ENCODE measurements at places on chromosomes 7 and 10.

- DNase-seq, result no peak
These were observed 66.3 kb downstream of the PRKAG2 start for GRCh38 chr7:151810441-151811232.

DNA sequence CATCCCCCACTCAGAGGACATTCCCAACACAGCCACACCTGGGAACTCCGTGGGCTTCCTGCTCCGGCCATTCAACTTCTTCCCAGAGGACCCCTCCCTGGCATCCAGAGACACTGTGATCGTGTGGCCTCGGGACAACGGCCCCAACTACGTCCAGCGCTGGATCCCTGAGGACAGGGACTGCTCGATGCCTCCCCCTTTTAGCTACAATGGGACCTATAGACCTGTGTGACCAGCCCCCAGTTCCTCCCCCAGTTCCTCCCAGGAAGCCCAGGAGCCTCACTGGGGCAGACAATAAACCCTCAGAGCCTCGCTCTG is 8.6 kb downstream of the AOC1 start:
- no peak for DNase-seq

DNA sequence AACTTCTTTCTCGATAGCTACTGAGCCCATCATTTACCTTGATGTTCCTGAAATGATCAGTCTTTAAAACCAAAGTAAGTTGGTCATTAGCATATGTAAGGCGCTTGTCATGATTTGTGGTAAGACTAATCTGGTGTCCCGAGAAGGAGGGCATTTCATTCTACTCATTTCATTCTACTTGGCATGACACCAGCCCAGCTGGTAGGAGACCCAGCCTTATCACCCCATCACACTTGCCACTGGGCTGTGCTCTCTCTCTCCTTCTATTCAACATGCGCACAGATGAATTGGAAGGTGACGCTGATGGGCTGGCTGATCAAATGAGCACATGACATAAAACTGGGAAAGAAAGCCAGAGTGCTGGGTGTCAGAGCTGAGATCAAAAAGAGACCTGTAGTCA is 65.7 kb downstream of the CRTAC1 start:
- DNase-seq, result no peak

DNA sequence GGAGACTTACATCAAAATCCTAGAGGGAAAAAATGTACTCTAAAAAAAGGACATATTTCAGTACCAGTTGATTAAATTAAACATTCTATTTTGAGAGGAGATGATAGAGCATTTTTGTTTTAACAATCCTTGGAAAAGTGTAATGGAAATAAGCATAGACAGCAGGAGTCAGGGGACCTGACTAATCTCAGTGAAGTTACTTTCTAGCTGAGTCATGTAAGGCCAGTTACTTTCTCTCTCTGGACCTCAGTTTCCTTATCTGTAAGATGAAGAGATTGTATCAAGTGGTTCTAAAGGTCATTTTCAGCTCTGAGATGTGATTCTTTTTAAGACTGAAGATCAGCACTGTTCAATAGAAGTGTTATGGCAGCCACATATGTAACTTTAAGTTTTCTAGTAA is 44.1 kb downstream of the VTI1A start:
- DNase-seq, result no peak

- no peak for DNase-seq
These were observed 213.6 kb downstream of the DGKI start for GRCh38 chr7:137633133-137633532.

DNA sequence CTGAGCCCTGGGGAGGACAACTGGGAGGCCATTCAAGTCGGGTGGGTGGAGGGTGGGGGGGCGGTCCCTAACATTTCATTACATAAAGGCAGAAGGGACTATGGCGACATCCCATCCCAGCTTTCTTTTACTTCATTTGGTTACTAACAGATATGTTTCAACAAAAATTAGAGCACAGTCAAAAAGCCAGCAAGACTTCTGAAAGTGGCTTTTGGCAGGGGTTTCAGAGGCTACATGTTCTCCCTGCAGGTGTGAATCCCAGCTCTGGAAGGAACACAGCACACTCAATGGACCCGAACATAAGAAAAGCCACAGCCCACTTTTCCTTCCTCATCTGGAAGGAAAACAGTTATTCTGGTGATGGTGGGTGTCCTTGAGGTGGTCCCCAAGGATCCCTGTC is 7.1 kb downstream of the FAM171A1 start:
- DNase-seq, result no peak

- peak; percentile 15 for DNase-seq
These were observed 60.0 kb upstream of the ACSM6 start for GRCh38 chr10:95133997-95134396.

DNA sequence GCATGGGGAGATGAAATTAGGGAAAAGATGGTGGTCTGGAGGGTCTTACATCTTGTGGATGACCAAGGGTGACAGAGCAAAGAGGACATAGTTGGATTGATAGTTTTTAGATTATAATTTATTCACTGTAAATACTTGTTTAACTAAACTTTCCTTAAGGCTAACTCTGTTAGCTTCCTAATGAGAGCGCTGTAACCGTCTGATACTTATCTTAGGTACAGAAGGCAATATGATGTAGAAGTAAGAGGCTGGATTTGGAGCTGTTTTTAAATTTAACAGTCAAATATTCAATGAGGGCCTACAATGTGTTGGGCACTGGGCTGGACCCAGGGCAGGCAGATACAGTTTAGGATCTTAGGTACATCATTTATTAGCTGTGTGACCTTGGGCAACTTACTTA is 36.0 kb downstream of the PRKAR2B start:
- DNase-seq, result no peak

- no peak for DNase-seq
These were observed 2.9 kb downstream of the MRLN start for GRCh38 chr10:59750155-59750945.

- DNase-seq, result no peak
These were observed 3.8 kb downstream of the GPRIN2 start for GRCh38 chr10:46552526-46553237.

DNA sequence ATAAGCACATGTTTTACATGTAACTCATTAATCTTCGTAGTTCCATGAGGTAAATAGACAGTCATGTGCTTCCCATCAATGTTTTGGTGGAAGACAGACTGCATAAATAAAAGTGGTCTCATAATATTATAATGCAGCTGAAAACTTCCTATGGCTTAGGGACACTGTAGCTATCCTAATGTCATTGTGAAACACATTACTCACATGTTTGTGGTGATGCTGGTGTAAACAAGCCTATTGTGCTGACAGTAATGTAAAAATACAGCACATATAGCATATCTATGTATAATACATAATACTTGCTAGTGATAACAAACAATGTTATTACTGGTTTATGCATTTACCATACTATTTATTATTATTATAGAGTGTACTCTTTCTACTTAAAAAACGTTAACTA is 37.2 kb upstream of the PLXDC2 start:
- DNase-seq, result no peak

DNA sequence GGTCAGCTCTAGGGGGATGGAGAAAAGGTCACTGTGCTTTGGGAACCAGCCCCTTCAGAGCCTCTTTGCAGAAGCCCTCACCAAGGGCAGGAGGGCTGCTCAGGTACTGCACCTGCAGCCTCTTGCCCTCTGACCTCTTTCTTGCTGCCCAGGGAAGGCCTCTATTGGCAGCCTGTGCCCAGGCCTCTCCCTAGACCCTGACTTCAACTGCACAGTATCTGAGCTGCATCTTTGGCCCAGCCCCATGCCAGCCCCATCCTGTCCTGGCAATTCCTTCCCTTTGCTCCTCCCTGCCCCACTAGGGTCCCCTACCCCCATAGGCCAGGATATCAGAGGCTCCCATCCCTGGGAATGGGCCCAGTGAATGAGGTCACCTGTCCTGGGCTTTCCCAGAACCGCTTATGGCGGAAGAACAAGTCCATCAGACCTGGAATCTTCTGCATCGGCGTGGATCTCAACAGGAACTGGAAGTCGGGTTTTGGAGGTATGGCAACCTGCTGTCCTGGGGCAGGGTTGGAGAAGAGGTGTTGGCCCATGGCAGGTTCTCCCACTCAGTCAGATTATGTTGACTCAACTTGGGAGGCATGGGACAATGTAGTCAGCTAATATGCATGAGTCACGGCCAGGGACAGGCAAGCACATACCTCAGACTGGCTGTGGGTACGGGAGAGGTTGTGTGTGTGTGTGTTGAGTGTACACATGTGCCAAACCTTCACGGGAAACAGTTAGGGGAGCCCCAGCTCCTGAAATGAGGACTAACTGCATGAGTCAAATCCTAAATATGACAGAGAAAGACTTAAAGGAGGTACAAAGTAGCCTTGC is 17.1 kb upstream of the CPA1 start:
- DNase-seq, result no peak

DNA sequence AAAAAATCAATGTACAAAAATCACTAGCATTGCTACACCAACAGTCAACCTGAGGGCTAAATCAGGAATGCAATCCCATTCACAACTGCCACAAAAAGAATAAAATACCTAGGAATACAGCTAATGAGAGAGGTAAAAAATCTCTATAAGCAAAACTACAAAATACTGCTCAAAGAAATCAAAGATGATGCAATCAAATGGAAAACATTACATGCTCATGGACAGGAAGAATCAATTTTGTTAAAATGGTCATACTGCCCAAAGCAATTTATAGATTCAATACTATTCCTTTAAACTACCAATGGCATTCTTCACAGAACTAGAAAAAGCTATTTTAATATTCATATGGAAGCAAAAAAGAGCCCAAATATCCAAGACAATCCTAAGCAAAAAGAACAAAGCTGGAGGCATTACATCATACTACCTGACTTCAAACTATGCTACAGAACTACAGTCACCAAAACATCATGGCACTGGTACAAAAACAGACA is 116.3 kb downstream of the HPSE2 start:
- DNase-seq, result no peak

- DNase-seq, result no peak
These were observed 47.4 kb downstream of the AFAP1L2 start for GRCh38 chr10:114356751-114357514.

DNA sequence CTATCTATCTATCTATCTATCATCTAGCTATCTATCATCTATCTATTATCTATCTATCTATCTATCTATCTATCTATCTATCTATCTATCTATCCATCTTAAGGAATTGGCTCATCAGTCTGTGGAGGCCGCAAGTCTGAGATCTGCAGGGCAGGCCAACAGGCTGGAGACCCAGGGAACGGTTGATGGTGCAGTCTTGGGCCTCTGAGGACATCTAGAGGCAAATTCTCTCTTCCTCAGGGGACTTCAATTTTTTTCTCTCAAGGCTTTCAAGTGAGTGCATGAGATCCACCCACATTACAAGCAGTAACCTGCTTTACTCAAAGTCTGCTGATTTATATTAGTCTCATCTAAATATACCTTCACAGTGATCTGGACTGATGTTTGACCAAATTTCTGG is 197.0 kb downstream of the GLRX3 start:
- no peak for DNase-seq

DNA sequence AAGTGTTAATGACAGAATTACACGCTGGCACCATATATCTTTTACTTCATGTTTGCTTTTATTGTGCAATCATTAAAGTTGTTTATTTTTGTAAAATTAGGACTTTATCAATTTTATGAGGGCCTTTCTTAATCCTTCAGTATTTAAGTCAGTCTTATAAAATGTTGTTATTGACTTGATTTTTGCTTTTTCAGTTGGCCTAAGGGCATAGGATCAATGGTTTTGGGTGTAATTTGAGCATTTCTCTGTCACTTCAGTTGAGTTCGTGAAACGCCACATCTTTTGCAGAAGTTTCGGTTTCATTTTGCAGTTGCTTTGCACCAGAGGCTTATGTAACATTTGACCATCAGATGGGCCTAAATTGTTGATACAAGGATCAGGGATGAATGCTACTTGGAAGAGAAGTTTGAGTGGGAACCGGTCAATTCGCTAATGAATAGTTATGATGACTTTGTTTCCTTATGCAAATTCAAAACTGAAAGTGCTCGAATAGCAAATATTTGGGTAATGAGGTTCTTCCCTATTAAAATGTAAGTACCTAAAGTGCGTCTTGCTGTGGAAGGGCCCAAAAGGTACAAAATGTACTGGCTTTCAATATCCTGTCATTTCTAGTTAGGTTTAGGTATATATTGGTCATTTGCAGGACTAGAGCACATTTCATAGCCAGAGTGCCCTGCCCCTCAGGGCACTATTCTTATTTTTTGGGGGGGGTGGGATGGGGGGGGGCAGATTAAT is 340.9 kb downstream of the LRMDA start:
- DNase-seq, result no peak

DNA sequence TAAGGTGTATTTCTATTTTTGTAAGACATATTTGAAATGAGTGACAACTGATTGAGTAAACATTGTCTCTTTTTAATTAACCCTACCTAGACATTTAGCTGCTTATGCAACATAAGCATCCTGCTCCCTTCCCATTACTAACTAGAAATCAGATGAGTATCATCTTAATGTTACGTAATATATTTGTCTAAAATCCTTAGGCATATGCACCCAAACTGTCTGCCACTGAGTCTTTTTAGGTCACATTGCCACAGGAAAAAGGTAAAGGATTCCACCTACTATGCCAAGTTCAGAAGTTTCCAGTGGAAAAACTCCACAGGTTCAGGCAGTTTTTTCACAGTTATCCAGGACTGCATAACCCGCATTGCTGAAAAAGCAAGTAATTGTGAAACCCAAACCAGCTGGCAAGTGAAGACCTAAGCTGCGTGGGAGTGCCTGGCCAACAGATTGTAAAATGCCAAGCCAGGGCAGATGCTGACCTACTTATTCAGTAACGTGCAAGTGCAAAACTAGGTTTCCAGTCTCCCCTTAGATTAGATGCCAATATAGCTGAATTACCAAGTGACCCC is 983.7 kb downstream of the GATA3 start:
- DNase-seq, result no peak

DNA sequence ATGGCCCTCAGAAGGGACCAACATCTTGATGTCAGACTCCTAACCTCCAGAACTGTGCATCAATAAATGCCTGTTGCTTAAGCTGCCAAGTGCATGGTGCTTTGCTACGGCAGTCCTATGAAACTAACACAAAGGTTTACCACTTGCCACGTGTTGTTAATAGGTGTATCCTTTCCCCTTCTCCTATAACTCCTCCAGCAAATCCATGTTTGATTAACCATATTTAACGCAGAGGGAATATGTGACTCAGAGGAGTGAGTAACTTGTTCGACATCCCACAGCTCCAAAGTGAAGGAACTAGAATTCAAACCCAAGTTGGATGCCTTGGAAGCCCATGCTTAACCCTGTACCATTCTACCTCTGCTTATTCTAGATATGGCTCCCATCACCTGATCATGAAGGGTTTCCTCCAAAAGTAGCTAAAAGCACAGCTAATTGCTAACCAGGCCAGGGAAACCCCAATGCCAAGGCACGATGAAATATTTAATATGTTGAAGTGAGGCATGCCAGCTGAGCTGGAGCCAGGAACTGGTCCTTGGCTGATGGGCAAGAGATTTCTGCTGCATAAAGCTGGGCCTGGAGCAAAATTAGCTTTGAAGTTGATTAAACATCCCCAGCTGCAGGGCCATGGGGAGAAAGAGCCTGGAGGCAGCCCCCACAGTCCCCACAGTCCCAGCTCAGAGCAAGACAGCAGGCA is 131.9 kb downstream of the C10orf90 start:
- DNase-seq, result no peak

DNA sequence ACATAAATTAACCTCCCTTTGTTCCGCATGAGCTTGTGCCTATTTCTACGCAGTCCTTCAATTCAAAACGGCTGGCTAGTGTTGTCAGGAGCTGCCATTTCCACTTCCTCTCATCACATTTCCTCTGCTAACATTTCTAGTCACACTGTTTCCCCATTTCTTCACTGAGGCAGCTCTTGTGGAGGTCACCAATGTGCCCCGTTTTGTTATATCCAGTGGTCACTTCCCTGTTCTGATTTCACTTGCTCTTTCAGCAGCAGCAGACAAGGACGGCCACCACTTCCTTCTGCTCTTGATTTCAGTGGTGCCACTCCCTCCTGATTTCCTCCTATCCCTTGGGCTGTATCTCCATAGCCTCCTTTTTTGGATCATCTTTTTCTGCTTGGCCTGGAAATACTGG is 64.8 kb upstream of the SEC61G start:
- no peak for DNase-seq
